Kidney (tissue), 22 donors: ENCODE measurements at places on chromosomes 13 and 19.

DNA sequence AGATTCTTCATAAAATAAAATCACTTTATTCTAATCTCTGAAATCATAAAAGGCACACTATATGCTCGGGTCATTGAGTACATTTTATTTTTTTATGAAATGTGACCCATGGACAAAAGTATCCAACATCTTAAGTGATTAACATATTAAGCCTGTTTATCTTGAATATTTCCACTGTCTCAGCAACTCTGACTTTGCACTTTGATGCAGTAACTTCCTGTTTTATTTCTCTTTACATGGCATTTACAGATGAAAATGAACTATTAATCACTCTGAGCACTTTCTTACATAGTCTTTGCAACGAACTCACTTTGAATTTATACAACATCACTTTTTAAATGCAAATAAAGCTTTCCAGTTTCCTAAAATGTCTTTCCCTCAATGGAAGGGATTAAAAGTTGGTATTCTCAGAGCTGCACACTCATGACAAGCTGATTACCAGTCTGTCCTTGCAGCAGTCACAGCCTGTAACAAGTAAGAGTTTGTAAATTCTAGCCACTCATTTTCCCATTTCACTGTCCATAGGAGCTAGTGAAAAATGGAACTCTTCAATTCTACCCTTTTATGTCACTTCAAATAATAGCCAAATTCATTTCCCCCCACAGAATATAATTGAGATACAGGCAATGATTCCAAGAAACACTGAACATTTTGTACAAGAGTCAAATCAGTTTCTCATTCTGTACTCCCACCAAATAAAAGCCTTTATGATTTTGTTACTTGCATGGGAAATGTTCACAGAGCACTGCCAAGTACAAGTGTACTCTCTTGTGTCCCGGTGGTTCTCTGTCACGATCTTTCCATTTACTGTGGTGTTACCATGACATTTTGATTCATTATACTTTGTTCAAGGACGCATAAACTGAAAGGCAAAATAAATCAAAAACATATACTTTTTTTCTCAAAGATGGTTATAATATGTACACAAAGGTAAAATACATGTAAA is 1968.9 kb downstream of the PCDH9 start:
- no peak for DNase-seq

DNA sequence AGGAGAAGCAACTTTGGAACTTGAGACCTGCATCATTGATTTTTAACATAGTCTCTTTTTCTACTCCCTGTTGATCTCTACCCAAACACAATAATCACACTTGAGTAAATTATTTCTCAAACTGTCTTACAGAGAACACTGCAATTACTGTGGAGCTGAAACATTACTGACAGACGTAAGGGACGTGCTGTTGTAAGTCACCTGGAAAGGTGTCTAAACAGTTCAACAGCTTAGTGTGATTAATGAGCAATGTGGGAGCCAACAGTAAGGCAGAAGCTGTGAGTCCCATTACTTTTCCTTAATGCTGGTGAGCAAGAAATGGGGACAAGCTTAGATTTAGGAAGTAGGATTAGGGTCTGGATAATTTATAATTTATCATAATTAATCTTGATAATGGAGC is 265.7 kb downstream of the DLEU7 start:
- no peak for DNase-seq

DNA sequence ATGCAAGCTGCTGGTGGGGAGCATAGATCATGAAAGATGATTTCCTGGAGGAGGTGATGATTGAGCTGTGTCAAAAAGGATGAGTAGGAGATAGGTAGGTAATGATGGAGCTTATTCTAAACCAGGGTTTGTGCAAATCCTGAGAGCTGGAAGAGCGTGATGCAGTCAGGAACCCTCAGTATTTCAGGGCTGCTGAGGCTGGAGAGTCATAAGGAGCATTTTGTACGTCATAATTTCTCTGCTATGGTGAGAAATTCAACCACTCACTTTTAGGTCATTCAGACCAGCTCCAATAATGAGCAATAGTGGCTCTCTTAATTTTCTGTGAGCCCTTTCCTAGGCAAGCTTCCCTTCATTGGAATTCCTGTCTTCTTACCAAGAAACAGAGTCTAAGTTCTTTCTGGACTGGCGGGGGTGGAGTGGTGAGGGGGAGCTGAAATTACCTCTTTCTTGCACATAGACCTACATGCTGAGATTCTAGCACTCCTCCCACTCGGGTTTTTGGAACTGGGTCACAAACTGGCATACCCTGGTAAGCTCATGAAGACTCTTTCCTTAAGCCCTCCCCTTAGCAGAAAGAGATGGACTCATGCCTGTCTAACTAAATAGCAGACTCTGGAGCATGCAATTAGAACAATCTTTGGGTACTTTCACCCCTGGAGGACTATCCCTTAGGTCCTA is 62.2 kb upstream of the MYCBP2 start:
- peak; percentile 3 for DNase-seq

GRCh38 chr19:13961826-13962698 is 9.8 kb downstream of the DCAF15 start:
- DNase-seq: peak; percentile 47

- no peak for DNase-seq
Measured at GRCh38 chr13:101058841-101059240, 357.5 kb downstream of the NALCN start.

GRCh38 chr13:41652735-41653361 is 195.5 kb downstream of the RGCC start:
- no peak for DNase-seq

- no peak for DNase-seq
Measured at GRCh38 chr13:39373145-39373544, 229.8 kb downstream of the LHFPL6 start.

DNA sequence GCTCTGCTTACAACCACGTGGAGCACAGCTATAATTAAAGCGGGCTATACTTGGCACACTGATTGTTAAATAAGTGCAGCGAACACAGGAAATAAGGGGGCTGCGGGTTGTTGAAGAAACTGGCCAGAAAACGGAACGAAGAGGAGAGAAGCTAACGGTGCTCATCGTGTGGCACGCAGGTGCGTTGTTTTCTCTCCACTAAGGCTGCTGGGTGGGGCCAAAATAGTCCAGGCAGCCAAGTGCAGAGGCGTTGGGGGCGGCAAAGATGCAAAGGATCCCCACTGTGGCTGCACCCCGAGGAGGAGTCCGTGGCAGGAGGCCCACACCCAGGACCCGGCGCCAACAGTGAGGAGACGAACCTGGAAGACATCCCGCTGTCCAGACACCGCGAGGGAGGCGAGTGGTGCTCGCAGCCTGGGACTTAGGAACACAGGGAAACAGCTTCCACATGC is 8.1 kb upstream of the ARL11 start:
- DNase-seq: no peak

GRCh38 chr19:33514885-33515551 is 6.6 kb downstream of the PEPD start:
- DNase-seq: no peak
